Smooth muscle cell of the umbilical artery (primary cell): ENCODE measurements at places on chromosomes 1 and 21. TPM values are rescaled to one million over a fixed set of nuclear protein-coding genes. Genes with fewer than 3 reads are reported as not detected.

Gene C8A
- total RNA-seq = under 0.01 TPM in 1 of 2 replicates, not detected in the other

Gene C1QC
- not detected in 2 replicates for total RNA-seq

Gene GPR161
- 17.5 and 29.0 TPM in 2 replicates for total RNA-seq

Gene MTMR11
- 3.9 and 4.8 TPM in 2 replicates for total RNA-seq

Gene ADAMTS1
- 42.4 and 47.8 TPM in 2 replicates for total RNA-seq

Gene PADI1
- under 0.01 and 0.18 TPM in 2 replicates for total RNA-seq

Gene GIPC2
- total RNA-seq = 0.30 and 1.2 TPM in 2 replicates

Gene REN
- not detected in 2 replicates for total RNA-seq

Gene CD1E
- not detected in 2 replicates for total RNA-seq

Gene CLDN17
- total RNA-seq = not detected in 2 replicates

Gene CFHR5
- total RNA-seq = not detected in 2 replicates

Gene LRIF1
- 14.0 and 16.7 TPM in 2 replicates for total RNA-seq

Gene ATP6V1G3
- not detected in 2 replicates for total RNA-seq

Gene PRRX1
- 11.0 and 52.9 TPM in 2 replicates for total RNA-seq

Gene OR2L8
- total RNA-seq = not detected in 2 replicates

Gene RHD
- total RNA-seq = not detected in 2 replicates

Gene AGTRAP
- 37.6 and 58.2 TPM in 2 replicates for total RNA-seq

Gene ESPN
- total RNA-seq = 0.05 TPM in 1 of 2 replicates, not detected in the other

Gene POU3F1
- 0.09 TPM in 1 of 2 replicates, not detected in the other for total RNA-seq

Gene HCRTR1
- 0.14 and 0.30 TPM in 2 replicates for total RNA-seq

Gene PEAR1
- 4.5 and 13.6 TPM in 2 replicates for total RNA-seq

Gene ZBTB8B
- under 0.01 TPM in 2 replicates for total RNA-seq

Gene C1QB
- total RNA-seq = not detected in 2 replicates

Gene ACTN2
- under 0.01 and 0.32 TPM in 2 replicates for total RNA-seq

Gene RXFP4
- 0.30 TPM in 1 of 2 replicates, not detected in the other for total RNA-seq

Gene RHBDL2
- 0.30 and 3.8 TPM in 2 replicates for total RNA-seq

Gene OR2L3
- total RNA-seq = not detected in 2 replicates

Gene CA14
- total RNA-seq = not detected in 2 replicates

Gene NEXN
- 16.3 and 19.3 TPM in 2 replicates for total RNA-seq
